ENCODE measurements at places on chromosomes 6 and 20.

DNA sequence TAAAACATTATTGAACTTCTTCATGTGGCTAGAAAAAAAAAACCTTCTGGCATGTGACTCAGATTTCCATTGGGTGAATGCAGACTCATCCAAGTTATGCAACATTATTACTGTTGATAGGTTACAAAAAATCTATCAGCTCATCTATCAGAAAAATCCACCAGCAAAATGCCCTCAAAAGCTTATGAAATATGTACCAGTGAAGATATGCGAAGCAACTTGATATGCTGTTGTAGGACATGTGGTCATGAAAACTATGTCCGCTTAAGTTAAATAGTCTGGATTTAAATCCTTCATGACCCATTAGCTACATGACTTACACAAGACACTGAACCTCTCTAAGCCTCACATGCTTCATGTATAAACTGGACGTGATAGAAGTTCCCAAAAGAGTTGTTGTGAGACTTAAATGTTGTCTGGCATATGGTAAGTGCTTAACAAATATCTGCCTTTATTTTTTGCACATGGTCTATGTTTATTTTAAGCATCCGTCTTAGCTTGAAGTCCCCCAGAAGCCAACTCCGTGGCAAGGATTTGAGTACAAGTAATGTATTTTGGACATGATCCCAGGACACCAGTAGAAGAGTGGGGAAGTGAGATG is 12.5 kb upstream of the BFSP1 start:
- DNase-seq, result no peak

DNA sequence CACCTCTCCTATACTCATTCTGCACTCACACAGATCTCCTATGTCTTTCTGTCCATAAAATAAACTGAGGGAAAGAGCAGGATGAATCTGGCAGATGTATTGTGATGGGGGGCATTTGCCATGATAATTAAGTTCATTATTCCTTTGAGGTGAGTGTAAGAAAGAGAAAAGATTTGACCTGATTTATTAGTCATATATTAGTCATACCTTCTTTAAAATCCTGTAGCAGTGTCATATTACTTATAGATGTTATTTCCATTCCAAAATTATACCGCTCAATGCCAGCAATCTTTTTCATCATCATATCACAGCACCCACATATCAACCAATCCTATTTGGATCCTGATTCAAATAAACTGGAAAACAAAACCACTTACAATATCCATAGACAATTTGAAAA is 733.3 kb upstream of the SLC35B3 start:
- DNase-seq, result no peak

DNA sequence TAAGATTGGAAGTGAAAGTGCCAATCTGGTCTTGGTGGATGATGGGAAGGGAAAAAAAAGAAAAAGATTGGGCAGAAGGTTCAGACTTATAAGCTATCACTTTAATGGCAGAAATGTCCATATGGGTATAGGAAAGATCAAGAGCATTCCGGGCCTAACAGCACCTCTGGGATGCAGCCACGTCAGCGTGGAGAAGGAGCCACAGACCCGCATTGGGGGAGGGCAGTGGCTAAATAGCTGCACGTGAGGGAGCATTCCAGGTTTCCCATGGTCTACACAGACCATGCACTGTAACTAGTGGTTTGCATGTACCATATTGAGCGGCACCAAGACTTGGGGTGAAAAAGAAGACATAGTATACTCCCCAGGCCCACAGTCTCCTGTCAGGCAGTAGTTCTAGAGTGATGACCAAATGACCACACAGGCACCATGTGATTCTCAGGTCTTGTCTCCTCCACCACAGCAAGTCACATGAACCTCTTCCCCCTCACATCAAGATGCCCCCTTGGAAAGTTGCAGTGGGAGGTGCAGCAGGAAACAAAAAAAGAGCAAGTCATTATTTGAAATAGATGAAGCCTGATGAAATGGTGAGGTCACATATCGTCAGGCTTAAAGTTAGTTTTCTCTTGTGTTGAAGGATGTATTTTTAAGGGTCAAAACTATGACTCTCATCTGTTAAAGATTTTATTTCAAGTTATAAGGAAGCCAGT is 94.4 kb upstream of the TNFAIP3 start:
- no peak for DNase-seq

- no peak for DNase-seq
These were observed 49.3 kb downstream of the GFRA4 start for GRCh38 chr20:3613821-3614440.

- no peak for DNase-seq
These were observed 80.4 kb upstream of the BTN3A2 start for GRCh38 chr6:26284537-26285142.

- no peak for DNase-seq
These were observed 295.8 kb downstream of the NRN1 start for GRCh38 chr6:5710936-5711335.

- no peak for DNase-seq
These were observed 254.7 kb downstream of the ARHGAP18 start for GRCh38 chr6:129455126-129455769.

DNA sequence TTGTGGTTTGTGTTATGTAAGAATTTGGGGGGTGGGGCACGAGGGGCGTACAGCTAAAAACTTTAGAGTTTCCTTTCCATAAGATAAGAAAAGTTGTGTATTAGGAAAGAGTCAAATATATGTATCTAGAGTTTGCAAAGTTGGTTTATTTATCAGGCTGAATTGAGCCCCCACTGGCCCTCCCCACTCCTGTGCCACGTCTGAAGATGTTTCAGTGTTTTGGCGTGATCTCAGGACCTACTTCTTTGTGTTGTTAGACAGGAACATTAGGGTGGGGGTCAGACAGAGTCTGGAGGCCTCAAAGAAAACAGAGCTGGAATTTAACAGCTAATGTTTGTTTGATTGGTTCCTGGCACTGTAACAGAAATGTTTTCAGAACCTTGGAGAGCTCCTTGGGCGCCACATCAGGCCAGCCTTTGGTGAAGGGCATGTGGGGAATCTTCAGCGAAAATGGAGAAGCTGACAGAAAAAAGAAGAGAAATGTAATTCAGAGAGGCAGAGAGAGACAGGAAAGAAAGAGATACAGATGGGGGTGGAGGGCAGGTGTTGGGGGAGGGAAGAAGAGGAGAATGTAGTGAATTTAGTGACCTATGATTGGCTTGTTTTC is 674 bp downstream of the NRSN1 start:
- no peak for DNase-seq

- no peak for DNase-seq
These were observed 118.9 kb downstream of the TMEM170B start for GRCh38 chr6:11656491-11656890.

DNA sequence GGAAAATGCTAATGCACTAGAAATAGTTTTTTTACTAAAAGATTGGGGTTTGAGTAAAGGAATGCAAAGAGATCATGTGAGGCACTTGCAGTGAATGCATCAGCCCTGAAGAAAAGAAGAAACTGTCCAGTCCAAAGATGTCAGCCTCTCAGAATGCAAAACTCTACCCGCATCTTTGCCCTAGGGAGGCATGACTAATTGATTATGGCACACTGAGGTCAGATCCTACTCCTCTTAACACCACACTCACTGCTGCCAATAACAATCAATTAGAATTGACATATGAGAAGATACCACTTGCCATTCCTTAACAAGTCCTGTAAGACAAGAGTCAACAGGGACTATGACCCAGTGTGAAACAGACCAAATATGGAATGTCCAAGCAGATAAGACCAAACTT is 262.3 kb upstream of the PLN start:
- DNase-seq, result no peak

DNA sequence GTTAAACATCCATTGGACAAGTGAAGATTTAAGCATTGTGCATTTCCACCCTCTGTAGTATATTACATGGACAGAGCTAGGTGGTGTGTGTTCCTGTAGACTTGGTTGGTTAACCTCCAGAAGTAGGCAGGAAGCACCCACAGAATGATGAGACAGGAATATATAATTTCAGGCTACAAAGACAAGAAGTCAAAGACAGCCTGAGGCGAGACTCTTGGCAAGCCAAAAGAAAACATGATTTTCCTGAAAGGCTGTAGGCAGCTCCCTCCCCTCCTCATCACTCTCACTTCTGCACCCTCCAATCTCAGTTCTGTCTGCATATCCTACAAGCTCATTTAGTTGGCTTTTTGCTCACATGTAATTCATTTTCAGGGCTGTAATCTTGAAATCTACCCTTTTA is 110.0 kb upstream of the SLC35B3 start:
- DNase-seq, result no peak

DNA sequence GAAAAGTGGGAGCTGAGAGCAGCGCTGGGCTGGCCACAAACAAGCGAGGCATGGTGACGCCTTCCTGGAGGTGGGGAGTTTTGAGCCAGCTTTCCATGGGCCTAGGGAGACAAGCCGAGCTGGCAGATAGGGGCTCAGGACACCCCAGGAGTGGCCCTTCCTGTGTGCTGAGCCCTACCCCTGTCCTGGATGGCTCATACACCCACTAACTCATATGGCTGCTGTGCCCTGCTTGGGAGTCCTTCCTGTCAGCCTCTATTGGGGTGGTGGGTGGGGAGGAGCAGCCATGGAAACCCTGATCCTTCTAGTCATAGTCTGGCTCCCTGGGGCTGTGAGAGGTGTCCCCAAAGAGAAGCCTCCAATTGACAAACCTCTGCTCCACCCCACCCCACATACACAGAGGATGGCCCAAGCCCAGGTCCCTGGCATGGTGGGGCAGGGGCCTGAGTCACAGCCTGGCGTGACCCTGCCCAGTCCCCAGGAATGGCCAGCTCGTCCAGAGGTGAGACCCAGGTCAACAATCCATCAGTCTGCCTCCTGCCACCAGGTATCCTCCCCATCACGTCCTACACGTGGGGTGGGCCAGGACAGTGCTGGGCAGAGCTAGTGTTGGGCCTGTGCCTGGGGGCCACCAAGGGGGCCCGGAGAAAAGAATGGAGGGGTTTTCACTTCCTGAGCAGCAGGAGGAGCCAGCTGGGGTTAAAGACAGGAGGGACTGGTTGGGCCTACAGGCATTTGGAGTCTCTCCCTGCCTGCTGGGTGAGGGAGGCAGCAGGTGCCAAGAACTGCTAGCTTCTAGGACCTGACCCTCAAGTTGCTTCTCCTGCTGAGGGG is 52.2 kb downstream of the MRPL14 start:
- no peak for DNase-seq

DNA sequence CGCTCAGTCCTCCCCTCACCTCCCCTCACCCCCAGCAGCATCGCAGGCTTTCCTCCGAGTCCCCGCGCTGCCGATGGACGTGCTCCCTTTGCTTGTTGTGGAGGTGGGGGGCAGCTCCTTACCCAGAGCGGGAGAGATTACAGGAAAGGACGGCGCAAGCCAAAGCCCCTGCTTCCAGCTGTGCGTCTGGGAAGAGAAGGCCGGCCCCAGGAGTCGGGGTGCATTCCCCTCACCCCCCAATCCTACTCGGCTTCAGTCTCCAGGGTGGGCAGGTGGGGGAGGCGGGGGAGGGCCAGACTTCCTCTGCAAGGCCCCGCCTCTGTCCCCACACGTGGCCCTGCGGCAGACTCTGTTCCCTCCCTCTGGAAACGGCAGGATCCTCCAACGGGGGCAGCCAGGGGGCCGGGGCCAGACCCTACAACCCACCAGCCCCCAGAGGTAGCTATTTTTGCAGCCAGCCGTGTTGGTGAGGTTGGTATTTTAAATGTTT is 43.6 kb downstream of the NTSR1 start:
- no peak for DNase-seq

DNA sequence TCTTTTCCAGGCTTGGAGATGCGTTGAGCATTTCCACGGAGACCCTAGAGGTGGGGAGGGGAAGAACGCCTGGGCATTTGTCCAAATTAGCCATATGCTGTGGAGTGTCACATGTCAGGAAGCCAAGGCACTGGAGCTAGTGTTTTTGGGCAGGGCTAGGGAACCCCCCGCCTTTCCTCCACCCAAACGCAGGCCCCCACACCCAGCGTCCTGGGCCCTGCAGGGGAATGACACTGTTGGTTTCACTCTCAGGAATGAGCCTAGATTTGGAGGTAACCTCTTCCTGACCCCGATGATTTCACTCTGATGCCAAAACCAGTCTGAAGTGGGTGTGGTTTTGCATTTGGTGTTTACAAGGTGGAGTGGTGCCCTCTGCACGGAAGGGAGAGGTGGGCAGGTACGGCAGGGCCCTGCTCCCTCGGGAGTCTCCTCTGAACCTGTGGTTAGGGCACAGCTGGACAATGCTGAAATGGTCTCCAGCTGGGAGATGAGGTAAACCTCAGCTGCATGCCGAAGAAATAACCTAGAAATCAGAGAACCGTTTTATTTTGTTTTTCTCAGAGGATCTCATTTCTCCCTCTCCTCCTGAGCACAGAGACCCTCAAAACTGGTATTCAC is 29.5 kb downstream of the MTHFD1L start:
- no peak for DNase-seq

GRCh38 chr20:41309817-41310216 is 7.7 kb downstream of the ZHX3 start:
- no peak for DNase-seq

GRCh38 chr6:51098791-51099190 is 280.1 kb downstream of the TFAP2B start:
- DNase-seq, result no peak

DNA sequence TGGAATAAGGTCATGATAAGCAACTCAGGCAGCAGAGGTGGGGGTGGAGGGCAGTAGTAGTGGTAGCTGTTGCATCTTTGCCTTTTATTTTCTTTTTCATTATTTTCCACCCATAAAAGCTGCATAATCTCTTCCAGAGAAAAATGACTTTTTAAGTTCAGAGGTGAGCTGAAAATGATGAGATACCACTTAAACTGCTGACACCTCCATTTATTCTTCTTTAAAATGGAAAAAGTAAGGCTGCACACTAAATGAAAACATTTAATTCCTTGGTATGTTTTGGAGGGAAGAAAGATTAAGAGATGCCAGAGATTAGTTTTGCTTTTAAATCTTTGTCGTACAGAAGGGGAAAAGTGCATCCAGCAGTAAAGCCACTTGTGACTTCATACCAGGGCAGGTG is 97.2 kb downstream of the ADTRP start:
- no peak for DNase-seq

GRCh38 chr20:31580706-31581105 is 24.4 kb upstream of the ID1 start:
- DNase-seq, result no peak

- DNase-seq, result no peak
These were observed 120.8 kb downstream of the CHD6 start for GRCh38 chr20:41497186-41497895.

DNA sequence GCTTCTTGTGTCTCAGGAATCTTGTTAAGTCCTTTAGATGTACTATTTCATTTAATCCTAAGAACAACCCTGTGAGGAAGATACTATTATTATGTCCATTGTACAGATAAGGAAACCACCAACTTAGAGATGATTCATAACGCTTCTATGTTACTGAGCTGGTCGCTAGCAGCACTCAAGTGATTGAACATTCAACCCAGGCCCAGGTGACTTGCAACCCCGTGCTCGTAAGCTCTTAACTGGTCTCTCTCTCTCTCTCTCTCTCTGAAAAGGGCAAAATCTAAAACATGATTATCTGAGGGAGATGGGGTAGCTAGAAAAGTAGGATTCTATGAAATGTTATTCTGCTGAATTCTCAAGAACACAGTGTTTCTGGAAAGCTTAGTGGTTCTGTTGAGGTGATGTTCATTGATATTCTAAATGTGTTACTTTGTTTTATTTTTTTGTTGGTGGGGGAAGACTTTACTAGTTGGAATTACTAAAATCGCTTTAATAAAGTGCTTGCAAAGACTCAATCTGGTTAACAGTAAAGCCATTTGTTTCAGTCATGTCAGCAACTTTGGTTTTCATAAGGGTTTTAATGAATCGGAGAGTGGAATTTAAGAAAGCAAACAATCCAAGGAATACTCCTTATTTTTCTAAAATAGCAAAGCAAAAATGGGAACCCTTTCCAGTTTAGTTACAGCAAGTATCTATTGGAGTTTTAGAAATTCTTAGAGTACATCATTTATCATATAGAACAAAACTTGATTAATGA is 265.0 kb upstream of the TAB2 start:
- DNase-seq, result no peak
